ENCODE measurements at places on chromosomes 7 and 10.

DNA sequence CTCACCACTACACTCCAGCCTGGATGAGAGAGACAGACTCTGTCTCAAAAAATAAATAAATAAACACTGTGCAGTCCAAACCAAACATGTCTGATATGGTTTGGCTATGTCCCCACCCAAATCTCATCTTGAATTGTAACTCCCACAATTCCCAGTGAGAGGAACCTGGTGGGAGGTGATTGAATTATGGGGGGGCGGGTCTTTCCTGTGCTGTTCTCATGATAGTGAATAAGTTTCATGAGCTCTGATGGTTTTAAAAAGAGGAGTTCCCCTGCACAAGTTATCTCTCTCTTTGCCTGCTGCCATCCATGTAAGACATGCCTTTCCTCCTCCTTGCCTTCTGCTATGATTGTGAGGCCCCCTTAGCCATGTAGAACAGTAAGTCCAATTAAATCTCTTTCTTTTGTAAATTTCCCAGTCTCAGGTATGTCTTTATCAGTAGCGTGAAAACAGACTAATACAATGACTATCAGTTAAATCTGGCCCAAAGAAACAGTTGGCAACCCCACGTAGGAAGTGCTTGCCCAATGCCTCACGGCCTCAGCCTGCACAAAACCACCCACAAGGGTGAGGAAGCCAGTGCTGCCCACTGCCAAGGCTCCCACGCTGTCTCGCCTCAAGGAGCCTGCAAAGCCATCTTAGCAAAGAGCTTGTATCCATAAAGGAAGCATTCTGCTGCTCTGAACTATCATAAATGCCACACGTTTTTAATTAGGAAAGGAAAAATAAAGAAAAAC lies 64.7 kb downstream of the PIK3AP1 start:
- no peak for DNase-seq

DNA sequence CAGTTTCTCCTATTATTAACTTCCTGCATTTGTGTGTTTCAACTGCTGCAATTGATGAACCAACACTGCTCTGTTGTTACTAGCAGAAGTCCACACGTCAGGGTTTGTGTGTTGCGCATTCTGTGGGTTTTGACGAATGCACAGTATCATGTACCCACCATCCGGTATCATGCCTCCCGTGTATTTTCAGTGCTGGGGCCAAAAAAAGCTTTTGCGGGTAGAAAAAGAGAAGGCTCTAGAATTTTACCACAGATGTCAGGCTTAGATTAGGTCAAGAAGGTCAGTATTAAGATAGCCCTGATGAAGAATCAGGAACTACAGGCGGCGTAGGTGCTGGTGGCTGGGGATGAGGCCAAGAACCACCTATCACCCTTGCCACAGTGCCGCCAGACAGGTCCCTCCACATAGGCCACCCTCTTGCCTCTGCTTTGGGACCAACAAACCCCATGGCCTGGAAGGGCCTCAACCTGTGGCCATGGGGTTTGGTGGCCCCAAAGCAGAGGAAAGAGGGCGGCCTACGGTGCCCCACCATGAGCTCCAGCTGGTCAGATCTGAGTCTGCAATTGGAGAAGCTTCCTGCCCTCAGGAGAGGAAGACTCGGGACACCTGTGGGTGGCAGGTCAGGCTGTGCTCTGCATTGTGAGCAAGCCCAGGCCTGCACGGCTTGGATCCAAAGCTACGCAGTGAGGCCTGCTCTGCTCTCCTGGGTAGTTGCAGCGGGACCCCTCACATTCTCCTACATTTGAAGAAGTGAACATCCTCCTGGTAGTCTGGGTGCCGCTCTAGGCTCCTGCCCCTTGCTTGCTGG lies 71.9 kb downstream of the MKI67 start:
- no peak for DNase-seq

- DNase-seq, result no peak
These were observed 169.8 kb downstream of the UBE2H start for GRCh38 chr7:129782818-129783583.

DNA sequence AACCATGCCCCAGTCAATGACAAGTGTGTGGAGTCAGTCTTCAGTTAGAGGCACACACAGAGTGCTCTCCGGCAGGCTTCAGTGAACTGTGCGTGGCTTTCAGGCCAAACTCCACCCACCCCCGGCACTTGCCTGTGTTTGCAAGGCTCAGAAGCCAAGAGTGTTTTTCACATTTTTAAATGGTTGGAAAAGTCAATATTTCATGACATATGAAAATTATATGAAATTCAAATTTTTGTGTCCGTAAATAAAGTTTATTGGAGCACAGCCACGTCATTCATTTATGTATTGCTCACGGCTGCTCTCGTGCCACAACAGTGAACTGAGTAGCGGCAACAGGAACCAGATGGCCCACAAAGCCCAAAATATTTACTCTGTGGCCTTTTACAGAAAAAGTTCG lies 104.7 kb downstream of the SFMBT2 start:
- DNase-seq, result no peak

DNA sequence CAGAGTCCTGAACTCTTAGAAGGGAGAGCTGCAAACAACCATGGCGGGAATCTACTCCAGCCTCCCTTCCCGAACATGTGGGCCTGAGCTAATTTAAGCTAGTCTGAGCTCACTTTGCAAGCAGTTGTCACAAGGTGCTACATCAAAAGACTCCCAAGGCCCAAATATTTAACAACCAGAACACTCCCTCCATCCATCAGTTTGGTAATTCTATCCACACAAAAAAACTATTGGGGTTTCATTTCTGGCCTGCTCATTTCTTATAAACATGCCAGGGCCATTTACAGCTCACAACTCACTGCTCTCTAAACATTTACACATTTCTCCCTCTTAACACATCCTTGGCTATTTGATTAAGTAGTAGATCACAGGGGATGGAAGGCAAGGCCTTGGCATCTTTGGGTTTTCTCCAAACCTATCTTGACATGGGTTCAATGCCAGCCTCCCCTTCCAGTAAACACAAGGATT lies 263.4 kb downstream of the KCNMA1 start:
- no peak for DNase-seq

GRCh38 chr10:28327491-28327880 lies 24.6 kb upstream of the MPP7 start:
- DNase-seq, result no peak

DNA sequence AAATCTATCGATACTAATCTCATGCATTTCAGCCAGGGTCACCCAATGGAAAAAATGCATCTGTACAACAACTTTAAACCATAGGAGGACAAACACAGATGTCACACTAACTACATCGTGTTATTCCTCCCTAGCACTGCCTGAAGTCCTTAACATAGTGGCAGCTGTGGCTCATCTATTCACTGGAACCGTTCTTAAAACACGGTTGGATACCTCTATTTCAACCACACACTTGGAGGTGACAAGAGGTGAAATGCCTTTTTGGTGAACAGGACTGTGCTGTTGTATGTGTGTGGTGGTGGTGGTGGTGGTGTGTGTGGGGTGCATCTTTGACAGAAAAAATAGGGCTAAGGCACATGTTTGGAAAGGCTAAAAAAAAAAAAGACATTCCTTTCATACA lies 93.1 kb downstream of the NRP1 start:
- no peak for DNase-seq

- no peak for DNase-seq
These were observed 1140.9 kb downstream of the GATA3 start for GRCh38 chr10:9195385-9195784.

GRCh38 chr10:86170255-86171108 lies 196.1 kb downstream of the GRID1 start:
- DNase-seq, result no peak

DNA sequence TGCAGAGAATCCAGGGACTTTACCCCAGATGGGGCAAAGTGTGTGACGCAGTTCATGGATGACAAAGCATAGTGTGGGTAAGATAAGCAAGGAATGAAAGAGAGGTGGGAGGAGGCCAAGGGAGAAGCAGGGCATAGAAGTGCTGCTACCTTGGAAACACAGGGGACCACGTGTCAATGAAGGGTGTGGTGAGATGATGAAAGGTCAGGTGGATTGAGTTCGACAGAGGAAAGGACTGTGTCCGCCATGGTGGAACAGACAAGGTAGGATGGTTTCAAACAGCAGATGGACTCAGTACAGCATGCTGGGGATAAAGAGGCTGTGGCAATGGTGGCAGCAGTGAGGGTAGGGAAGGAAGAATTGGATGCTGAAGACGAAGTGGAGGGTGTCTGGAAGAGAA lies 32.7 kb downstream of the MEST start:
- no peak for DNase-seq

- DNase-seq, result no peak
These were observed 1.8 kb downstream of the TDRD1 start for GRCh38 chr10:114180937-114181336.

- no peak for DNase-seq
These were observed 29.5 kb downstream of the ZCCHC24 start for GRCh38 chr10:79415736-79416577.

DNA sequence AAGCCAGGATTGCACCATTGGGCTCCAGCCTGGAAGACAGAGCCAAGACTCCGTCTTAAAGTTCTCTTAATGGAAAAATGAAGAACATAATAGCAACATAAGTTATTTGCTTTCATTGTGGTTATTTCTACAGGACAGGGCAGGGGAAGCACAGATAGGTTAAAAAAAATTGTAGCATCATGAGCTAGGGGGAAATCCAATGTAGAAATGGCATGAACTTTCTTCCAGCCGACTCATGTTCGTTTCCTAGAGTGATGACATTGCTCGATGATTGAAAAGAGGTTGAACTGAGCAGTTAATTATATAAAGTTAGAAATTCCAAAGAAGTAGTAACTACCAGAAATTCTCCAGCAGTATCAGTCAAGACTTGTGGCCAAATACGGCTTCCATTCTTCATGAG lies 64.9 kb downstream of the DAGLB start:
- DNase-seq, result no peak

DNA sequence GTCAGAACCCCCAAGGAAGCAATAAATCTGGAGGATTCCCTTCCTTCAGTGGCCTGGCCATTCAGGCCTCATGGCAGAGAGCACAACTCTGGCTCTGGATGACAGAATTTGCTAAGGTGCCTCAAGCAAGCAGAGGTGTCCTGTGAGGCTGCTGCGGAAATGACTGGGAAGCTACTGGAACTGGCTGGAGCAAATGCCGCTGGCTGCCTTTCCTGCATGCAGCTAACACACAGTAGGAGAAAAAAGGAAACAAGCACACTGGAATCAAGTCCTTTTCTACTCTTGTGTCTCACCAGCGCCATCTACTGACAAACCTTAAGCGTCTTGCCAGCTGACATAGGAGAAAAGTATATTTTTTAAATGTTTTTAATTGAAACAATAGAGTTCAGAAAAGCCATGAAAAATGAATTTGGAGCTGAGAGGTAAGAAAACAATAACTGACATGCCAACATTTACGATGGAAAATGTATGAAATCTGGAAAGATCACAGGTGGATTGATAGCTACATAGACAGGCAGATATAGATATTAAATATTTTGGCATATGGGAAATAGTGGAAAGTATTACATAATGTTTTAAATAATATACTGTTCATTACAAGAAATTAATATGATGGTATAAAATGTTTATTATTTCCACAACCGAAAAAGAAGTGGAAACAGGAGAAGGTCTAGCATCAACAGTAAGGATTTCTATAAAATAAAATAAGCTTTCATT lies 951.6 kb downstream of the ANKRD7 start:
- DNase-seq, result no peak

DNA sequence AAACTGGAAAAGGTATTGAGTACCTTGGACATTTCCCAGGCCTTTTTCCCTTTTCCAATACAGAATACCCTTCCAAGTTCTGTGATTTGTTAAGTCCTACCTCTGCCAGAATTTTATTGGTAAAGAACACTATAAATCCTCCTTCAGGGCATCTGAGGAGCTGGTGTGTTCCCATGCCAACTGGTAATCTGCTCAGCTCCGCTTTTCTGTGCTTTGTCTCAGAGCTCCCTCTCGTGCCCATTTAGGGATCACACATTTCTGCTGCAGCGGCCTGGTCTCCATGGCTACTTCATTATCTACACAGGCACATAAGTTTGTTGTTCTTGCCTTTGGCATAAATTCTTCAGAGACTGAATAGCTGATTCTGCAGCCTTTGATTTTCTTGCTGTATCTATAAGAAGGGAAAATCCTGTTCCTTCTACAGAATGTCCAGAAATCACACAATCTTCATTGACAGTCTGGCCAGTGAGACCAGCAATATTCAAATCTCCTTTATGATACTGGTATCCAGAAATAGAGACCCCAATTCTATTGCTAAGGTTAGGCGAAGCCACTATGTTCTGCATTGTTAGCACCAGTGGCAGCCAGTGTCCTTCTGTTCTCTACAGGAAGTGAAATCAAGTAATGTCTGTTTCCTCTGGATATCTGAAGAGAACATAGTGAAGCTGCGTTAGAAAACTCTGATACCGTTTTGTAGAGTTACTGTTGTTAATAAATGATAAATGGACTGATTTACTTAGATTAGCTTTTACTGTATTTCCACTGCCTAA lies 51.9 kb downstream of the DENND11 start:
- no peak for DNase-seq

DNA sequence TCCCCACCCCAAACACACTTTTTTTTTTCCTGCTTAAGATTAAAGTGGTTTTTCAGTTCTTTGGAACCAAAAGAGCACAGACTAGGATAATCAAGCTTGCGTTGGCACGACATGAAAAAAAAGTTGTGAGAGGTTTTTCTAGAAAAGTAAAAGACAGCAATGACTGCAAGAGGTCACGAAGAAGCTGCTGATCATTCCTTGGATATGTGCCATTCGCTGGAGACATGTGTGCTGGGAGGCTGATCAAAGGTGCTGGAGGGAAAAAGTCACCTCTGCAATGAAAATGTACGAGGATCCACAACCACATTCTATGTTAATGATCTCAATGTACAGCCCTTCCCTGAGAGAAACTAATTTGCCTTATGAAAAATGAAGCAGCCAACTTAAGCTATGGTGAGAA lies 5.4 kb downstream of the AKR1B1 start:
- DNase-seq, result no peak

- no peak for DNase-seq
These were observed 206.4 kb downstream of the KCNMA1 start for GRCh38 chr10:77431209-77431611.

DNA sequence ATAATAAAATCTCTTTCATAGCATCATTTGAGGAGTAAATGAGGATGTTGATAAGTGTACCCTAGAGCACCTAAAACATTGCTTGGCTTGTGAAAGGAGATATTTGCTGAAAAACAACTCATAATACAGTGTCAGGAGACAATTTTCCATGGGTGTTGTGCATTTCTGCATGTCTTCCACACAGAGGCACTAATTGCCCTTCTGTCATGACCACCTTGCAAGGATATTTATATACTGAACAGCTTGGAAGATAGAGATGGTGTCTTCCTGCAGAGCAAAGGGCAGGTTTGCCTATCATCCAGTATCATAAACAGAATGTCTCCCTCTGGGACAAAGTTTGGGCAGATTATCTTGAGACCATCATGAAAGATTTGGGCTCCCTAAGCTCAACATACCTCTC lies 495.2 kb upstream of the LRRN3 start:
- DNase-seq, result no peak

DNA sequence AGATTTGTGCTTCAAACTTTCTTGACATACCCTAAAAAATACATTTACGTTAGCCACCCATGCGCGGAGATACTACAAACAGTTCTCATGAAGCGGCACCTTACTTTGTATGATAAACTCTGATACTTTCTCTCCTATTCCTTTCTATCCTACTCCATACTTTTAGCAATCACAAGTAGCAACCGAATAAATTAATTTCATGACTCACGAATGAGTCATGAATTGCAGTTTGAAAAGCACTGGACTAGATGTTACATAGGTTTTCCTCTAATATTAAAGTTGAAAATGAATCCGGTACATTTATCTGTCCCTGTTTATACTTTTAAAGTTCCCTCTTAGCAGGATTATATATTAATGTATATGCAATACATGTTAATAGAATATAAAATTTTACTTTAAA lies 67.6 kb downstream of the CUBN start:
- no peak for DNase-seq

Data from activated CD8-positive, alpha-beta memory T cell treated with anti-CD3 and anti-CD28 coated beads for 48 hours (primary cell).